ENCODE measurements at places on chromosomes 7 and 10.

DNA sequence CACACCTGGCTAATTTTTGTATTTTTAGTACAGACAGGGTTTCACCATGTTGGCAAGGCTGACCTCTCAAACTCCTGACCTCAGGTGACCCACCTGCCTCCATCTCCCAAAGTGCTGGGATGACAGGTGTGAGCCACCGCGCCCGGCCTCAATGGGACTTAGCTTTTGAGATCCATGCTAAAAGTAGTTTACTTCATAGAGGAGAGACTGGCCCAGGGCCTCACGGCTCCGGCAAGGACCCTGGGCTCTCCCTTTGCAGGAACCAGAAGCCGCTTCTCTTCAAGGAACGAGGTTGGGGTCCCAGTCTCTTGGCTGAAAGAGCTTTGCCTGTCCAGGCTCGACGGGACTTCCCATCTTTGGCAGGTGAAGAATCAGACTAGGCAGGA, 30.1 kb upstream of the DNAAF5 start:
- DNase-seq: no peak

GRCh38 chr7:13386741-13387140, 602.7 kb downstream of the ETV1 start:
- no peak for DNase-seq

- no peak for DNase-seq
Measured at GRCh38 chr10:124204726-124205125, 111.3 kb upstream of the CHST15 start.

DNA sequence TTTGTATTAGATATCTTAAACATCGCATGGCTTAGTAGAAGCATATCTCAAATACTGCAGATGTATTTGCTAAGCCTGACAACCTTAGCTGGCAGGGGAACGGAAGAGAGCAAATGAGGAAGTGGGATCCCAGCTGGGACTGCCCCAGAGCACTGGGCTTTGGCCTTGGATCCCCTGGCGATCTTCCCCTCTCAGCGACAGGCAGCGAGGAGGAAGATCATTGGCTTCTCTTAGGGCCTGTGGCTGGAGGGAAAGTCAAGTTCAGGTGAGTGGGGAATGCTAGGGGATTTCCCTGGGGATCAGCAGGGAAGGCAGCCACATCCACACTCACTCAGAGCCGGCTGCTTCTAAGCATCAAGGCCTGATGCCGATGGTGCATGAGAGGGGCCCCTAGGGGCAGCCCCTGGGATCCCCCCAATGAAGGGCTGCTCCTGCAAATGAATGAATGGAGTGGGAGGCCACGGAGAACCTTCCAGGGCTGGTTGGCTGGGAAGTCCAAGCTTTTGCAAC, 42.0 kb downstream of the LYZL2 start:
- DNase-seq: no peak

DNA sequence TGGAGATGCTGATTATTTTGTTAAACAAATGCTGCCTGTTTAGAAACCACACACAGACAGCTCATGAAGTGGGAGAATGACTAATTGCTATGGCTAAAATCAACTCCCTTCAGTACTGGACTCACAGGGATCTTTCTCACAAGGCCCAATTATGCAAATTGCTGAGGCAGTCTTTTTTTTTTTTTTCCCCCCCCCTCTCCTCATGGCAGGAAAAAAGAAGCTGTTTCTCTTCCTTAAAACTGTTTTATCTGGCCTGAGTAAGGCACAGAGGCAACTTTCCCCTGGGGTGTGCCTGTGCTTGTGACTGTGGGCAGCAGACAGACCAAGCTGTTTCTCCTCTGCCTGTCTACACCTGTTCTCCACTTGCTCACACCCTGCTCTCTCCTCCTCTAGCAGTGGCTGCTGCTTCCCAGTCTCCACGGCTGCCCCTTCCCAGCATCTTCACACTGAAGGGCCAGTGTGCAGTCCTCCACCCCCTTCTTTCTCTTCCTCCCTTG, 65.4 kb upstream of the STEAP1B start:
- no peak for DNase-seq

DNA sequence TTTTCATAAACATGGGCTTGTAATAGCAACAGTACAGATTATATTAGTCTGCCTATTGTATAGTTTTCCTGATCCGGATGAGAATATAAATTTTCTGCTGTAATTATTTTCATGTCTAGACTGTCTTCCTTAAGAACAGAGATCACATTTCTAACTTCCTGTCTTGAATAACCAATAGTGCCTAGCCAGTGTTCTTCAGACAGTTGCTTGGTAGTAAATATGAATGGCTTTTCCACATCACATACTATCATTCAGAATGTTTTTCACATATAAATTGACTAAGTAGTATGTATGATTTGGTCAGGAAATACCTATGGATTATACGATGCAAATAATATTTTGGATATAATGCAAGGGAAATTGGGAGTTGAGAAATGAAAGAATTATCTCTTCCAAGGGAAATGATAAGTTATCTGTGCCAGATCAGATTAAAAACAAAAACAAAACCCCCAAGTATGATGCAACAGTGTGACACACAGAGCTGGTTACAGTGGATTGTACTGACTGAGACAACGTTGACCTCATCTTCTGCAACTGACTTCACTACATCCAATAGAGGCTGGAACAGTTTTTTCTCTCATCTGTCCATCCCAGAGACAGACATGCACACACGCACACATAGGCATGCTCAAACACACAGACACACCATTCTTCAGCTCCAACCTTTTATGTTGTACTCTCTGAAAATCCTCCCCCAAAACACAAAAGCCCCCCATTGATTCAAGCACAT, 16.4 kb downstream of the ITGA8 start:
- DNase-seq: no peak

DNA sequence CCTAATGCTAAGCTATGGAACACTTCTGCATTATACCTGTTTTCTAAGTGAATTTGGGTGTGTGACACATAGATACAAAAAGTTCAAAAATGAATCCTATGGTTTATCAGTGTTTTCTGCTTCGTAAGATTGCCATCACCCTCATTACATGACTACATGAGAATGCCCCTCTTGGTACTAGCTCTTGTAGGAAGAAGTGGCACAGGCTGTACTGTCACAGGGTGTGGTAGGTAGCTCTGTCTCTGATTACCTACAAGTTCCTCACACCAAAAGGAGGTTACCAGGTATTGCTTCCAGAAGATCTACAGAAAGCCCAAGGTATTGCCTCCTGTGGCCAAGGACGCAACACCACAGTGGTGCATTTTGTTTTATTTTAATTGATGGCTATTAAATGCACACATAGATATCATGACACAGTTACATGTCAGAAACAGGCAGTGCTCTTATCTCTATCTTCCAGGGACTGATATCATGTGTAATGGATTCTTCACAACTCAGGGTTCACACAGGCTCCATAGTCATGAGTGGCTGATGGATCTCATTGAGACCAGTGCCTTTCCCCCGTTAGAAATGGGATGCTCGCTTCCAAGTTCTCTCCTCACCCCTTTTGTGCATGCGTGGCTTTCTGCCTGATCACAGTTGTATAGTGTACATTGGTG, 6.6 kb downstream of the OPTN start:
- no peak for DNase-seq

- DNase-seq: no peak
Measured at GRCh38 chr10:117632406-117632805, 89.9 kb downstream of the EMX2 start.

DNA sequence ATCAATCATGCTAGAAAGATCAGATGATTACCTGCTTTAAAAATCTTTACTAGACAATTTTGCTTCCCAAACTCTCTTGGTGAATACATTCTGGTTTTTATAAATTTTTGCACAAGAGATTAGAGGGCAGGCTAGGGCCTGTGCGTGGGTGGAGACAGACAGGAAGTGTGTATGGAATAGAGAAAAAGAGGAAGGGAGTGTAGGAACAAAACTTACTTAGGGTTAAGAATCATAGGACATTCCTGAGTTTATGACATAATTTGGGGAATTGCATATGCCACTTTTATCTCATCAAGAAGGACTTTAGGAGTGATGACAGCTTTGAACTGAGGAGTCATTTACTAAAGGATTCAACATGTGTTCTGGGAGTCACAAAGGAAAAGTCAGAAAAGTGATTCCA, 31.3 kb downstream of the LAMB1 start:
- DNase-seq: no peak

DNA sequence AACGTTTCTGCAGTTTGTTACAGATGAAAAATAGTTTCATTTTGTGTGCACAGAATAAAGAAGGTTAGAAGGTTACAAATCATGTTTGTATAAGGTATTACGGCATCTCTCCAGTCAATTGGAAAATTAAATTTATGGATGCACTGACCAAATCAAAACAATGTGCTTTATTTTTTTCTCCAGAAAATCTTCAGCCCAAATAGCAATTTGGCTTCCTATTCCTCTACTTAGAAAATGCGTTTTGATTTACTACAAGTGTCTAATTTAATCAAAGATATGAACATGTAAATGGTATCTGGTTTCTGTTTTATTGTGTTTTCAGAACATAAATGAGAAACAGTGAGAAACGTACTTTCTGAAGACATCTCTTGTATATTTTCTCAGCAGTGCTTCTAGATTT, 63.4 kb downstream of the AGMO start:
- DNase-seq: no peak

- no peak for DNase-seq
Measured at GRCh38 chr10:114349522-114350215, 54.6 kb downstream of the AFAP1L2 start.

DNA sequence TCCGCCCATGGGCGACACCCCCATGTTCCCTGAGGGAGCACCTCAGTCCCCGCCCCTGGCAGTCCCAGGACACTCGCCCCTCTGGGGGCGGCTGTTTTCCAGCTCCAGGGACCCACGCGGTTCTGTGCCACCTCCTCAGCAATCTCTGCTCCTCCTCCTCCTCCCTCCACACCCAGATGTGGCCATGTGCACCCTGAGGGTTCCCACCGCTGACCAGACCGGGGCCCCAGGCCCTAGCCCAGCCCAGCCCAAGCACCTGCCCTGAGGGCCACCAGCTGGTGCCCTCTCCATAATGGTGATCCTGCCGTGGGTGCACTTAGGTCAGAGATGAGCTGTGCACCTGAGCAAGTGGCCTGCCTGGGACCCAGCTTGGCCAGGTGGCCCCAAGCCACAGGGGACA, 25.1 kb downstream of the AP5Z1 start:
- DNase-seq: no peak

- DNase-seq: no peak
Measured at GRCh38 chr7:121531175-121532070, 135.3 kb upstream of the FAM3C start.

DNA sequence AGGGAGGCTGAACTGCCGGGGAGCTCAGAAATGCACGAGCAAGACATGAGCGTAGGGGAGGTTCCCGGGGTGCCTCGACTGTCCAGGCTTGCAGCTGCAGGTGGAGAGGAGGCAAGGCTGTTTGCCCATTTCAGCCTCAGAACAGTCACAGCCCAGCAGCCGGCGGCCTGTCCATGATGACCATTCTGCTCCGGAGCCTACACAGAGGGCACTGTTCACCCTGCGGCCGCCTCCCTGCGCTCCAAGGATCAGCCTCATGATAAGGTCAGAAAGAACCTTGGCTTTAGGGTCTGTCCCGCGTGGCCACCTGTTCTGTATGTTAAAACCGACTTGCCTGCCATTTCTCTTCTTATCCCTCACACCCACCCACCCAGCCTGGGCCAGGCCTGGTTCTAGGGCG, 21.9 kb upstream of the CFAP46 start:
- no peak for DNase-seq

- no peak for DNase-seq
Measured at GRCh38 chr10:29141761-29142160, 147.1 kb upstream of the LYZL1 start.

GRCh38 chr7:136517971-136518370, 350.5 kb upstream of the CHRM2 start:
- no peak for DNase-seq

GRCh38 chr10:112911206-112911605, 38.8 kb upstream of the TCF7L2 start:
- DNase-seq: no peak

- DNase-seq: no peak
Measured at GRCh38 chr7:13097499-13097898, 410.1 kb downstream of the ARL4A start.

DNA sequence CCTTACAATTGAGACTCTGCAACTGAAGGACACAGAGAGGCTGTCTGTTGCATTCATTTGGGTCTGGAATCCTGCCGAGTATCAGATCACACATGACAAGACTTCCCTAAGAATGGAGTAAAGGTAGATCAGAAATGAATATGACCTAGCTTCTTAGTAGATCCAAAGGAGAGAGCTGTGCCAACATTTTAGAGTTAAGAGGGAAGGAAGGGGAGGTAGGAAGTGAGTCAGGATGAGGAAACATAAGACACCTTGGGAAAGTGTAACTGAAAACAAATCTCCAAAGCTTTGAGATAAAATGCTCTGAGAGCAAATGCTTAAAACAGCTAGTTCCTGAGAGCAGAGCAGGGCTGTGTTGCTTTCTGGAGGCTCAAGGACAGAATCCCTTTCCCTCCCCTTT, 6.1 kb upstream of the SLC25A13 start:
- no peak for DNase-seq

DNA sequence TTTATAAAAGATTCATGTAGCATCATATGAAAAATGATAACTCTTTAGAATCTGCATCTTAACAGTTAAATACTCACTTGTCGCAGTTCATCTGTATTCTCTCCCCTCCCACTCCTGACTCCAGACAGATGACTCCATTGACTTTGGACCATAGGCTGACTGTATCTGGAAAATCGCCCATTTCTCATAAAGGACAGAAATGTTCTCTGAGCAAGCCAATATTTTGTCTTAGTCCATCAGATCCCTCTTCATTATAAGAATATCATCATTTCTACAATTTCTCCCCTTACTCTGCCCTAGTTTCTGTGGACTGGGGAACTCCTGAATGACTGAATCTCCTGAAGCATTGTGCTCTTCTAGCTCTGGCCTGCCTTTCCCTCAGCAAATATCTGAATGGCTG, 125.4 kb downstream of the SEMA3D start:
- DNase-seq: no peak

GRCh38 chr7:149680331-149681025, 92.9 kb downstream of the ZNF467 start:
- DNase-seq: no peak
